Esophagus squamous epithelium (tissue), 5 donors: ENCODE measurements at places on chromosomes 13 and 19.

DNA sequence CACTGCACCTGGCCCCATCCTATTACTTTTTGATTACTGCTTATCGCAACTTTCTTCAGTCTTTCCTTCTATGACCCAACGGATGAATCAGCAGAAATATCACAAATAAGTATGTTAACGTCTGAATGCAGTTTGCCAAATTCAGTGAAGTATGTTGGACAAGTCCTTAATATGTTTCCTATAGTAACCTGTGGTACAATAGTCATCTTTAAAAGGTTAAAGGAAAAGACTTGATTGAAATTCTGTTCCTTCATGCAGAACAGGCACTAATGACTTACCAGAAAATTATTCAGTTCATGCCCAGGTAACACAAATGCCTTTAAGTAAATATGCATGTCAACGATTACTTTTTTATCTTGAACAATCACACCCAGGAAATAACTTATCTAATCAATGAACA is 242.6 kb downstream of the KCTD12 start:
- DNase-seq: no peak

GRCh38 chr19:1070931-1071791 is 4.2 kb downstream of the ARHGAP45 start:
- no peak for DNase-seq

DNA sequence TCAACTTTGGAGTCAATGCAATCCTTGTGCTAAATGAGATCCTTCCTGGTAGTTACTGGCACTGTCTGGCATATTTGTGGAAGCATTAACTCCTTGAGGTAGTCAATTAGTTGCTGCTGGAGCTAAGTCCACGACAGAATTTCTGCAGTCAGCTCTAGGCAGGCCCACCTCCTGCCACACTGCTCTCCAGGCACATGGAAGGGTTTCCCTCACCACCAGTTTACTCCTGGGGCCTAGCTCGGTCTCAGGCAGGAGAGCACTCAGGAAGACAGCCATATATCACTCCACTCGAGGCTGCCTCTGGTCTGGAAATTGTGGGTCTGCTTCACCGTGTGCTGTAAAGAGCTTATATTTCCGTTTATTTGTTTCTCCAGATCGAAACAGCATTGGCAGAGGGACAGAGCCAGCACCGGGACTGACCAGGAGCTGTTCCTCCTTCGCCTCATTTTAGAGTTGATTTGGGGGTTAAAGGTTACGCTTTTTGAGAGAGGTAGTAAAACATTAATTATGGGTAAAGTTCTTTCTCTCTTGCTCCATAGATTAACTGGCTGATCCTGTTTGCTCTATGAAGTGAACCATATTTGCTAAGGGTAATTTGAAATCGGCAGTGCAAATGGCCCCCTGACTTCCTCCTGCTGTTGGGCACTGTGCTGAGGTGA is 20.6 kb upstream of the GTF3A start:
- no peak for DNase-seq

GRCh38 chr13:71217827-71218226 is 649.2 kb downstream of the DACH1 start:
- no peak for DNase-seq

DNA sequence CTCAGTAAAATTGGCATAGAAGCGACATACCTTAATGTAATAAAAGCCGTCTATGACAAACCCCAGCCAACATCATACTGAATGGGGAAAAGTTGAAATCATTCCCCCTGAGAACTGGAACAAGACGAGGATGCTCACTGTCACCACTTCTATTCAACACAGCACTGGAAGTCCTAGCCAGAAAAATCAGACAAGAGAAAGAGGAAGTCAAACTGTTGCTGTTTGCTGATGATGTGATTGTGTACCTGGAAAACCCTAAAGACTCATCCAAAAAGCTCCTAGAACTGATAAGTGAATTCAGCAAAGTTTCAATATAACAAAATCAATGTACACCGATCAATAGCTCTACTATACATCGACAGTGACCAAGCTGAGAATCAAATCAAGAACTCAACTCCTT is 63.3 kb downstream of the TNFSF13B start:
- no peak for DNase-seq

GRCh38 chr13:67048084-67048820 is 181.9 kb downstream of the PCDH9 start:
- no peak for DNase-seq

DNA sequence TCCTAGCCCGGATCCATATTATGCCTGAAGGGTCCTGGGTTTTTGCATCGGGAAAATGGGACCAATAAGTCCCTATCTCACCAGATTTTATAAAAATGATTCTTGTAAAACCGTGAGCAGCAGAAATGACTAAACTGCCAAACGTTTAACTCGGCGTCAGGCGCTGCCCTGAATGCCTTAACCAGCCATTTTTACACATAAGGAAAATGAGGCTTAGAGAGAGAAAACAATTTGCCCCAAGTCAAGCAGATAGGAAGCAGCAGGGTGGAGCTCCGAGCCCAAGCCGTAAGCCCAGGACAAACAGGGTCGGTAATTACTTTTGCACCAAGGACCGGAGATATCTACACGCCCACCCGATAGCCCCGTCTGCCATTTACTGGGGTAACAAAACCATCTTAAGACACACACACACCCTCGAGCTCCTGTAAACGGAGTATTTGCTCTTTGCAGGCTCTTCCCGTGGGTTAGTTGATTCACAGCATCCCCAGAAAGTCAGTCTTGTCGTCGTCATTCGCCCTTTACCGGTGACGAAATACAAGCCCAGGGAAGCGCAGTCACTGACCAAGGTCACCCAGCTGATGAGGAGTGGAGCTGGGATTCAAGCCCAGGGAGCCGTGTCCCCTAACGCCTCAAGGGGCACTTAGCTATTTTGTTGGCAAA is 16.0 kb upstream of the MRI1 start:
- DNase-seq: no peak

DNA sequence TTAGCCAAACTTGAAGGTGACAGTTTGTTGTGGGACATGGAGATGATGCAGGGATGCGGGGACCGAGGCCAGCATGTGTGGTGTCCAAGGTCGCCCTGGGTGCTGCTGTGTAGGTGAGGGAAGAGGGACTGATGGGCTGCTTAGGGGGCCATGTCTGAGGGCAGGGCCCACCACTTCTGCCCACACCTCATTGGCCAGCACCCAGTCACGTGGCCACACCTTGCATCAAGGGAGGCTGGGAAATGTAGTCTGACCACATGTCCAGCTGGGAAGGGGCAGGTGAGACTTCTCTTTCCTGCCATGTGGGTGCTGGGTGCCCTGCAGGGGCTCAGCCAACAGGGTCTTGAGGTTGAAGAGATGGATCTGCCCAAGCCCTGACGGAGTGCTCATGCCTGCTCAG is 88.9 kb downstream of the KDM4B start:
- DNase-seq: no peak

- DNase-seq: no peak
Observed at GRCh38 chr13:25446261-25446660, 74.5 kb downstream of the ATP8A2 start.

GRCh38 chr13:91531646-91532045 is 133.2 kb downstream of the GPC5 start:
- no peak for DNase-seq

GRCh38 chr13:78662467-78662866 is 3.5 kb upstream of the OBI1 start:
- DNase-seq: no peak

DNA sequence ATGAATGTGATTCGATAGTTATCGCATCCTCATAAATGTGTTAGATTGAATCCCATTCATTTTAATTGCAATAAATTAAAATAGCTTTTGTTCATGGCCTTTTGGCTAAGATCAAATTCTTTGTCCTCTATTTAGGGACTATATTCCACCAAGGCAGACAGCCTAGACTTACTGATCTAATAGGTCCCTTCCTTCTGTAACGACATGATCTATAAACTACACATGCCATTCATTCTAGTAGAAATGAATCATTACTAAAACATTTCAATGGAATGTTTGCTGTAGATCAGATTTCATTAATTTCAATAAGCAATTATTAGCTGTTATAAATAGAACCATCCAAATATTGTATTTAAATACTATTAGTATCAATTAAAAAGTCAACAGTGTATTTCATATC is 526.6 kb upstream of the KLHL1 start:
- DNase-seq: no peak

- DNase-seq: no peak
Observed at GRCh38 chr13:27455331-27455855, 5.0 kb upstream of the MTIF3 start.

DNA sequence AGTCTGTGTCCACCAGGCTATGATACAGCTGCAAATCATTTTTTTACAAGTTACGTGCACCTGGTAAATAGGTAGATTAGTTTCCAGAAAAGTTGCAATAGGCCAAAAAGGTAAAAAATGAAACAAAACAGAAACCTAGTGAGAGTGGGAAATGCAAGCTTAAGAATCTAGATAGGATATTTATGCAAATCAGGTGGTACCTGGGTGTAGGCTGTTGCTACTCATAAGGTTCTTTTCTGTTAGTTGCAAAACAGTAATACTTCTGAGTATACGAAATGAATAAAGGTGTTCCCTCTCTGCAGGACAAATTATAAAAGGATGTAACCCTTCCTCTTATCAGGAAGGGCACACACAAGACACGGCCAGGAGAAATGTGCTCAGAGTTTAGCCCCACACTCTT is 97.9 kb downstream of the UGGT2 start:
- no peak for DNase-seq

GRCh38 chr19:55209693-55210472 is 582 bp upstream of the PTPRH start:
- no peak for DNase-seq
